Cerebellum (tissue), 4 donors: ENCODE measurements at places on chromosomes 5 and 9.

- DNase-seq, result no peak
Measured at GRCh38 chr5:93721511-93721910, 19.9 kb downstream of the POU5F2 start.

DNA sequence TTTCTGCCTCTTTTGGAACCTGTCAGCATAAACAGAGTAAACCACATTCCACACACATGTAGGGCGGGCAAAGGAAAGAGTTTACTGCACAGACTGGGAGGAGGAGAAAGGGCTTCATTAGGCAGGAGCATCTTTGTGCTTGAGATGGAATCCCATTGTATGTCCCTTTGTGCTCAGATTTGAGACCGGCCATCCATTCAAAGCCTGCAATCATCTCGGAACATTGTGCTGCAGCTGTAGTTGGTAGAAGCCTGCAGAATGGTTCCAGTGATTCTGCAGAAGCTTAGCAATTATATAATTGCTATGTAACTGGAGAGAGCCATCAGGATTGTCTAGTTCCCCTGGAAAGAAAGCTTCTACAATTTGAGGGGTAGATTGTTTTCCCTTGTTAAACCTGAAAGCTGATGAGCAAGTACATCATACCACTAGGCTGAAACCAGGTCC, 16.5 kb downstream of the ZNF462 start:
- DNase-seq, result no peak

GRCh38 chr5:10140195-10140973, 109.3 kb downstream of the ATPSCKMT start:
- no peak for DNase-seq

DNA sequence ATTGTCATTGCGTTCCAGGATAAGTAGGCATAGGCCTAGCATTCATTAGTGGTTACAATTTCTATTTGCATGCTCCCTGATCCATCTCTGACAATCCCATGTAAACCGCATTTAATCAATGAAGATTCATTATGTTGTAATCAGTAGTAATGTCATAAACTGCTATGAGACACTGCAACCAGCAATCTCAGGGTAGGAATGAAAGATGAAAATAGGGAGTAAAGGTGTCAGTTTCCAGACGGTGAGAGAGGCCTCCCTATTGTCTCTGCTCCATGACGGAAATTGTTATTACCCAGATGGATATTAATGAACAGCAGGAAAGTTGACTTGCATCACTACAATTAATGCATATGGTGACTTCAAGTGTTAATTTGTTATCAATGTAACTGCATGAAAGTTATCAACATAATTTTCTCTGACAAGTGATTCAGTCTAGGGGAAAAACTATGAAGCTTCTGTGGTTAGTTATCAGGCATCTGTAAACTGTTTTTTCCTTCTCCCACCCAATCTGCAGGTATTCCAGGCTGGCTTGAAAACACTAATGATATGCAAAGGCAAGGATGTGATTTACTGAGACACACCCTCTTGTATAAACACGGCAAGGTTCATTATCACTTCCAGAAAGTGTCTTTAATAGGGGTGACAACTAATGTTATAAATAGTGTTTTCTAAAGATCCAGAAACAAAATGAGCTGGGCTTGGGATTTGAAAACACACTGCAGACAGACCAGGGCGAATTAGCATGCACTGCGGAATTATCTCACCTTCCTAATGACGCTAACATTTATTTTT, 73.5 kb downstream of the ZNF622 start:
- no peak for DNase-seq

DNA sequence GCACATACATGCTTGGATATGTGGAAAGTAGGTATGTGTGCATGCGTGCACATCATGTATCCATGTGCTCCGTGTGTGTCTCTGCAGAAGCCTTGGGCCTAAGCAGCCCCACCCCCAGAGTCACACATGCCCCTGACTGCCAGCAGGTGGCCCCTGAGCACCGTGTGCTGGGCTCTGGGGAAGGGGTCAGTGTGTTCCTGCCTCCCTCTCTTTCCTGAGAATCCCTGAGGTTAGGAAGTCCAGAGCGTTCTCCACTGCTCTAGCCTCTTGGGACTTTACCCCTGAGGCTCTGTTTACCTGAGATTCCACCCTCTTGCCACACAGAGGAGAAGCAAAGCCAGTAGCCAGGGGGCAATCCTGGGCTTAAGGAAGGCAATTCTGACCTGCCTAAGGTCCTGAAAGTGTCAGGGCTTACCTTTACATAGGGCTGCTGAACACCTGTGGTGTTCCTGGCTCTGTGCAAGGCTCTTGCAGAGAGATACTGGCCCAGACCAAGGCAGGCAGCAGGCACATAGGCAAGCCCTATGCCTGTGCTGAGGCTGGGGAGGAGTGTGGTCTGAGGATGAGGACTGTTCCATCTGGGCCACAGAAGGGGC, 207.3 kb downstream of the TMEM38B start:
- DNase-seq, result peak; percentile 6
